ENCODE measurements at places on chromosomes 16 and 17.

GRCh38 chr16:85710732-85711131, 22.0 kb upstream of the GINS2 start:
- DNase-seq, result no peak

DNA sequence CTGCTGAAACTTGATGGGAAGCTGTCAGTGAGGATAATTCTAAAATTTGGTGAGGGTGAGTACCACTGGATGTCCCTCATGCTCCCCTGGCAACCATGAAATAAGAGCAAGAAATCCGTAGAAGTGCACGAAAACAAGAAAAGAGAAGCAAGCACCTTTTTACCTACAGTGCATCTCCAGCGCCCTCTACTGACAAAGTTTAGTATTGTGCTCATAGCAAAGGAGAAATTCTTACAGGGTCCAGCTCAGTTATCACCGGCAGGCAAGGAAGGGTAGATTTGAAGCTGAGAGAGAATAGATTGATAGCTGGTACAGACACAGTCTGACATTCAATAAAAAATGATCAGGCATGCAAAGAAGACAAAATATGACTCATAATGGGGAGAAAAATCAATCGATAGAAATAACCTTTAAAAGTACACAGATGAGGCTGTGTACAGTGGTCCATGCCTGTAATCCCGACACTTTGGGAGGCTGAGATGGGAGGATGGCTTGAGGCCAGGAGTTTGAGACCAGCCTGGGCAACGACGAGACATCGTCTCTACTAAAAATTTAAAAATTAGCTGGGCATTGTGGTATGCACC, 28.3 kb upstream of the TEX2 start:
- no peak for DNase-seq

DNA sequence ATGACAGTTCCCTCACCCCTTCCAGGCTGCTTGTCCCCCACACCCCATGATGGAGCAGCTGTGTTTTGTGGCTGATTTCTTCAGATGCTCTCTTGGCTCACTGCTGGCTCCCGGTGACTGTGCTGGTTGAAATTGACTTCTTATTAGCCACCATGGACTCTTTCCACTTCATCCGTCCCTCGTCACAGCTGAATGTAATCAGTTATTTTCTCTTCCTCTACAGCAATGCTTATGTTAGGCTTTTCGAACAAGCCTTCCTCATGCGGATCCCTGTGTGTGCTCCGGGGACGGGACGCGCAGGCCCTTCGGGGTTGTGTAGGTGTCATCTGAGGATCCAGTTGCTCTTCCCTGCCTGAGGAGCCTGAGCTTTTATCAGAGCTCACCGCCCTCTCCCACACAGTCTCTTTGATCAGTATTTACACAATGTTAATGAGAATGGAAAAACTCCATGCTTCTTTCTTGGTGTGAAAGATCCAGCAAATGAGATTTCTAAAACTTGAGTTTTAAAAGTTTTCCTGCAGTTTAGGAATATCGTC, 87.5 kb downstream of the RPTOR start:
- DNase-seq, result no peak

DNA sequence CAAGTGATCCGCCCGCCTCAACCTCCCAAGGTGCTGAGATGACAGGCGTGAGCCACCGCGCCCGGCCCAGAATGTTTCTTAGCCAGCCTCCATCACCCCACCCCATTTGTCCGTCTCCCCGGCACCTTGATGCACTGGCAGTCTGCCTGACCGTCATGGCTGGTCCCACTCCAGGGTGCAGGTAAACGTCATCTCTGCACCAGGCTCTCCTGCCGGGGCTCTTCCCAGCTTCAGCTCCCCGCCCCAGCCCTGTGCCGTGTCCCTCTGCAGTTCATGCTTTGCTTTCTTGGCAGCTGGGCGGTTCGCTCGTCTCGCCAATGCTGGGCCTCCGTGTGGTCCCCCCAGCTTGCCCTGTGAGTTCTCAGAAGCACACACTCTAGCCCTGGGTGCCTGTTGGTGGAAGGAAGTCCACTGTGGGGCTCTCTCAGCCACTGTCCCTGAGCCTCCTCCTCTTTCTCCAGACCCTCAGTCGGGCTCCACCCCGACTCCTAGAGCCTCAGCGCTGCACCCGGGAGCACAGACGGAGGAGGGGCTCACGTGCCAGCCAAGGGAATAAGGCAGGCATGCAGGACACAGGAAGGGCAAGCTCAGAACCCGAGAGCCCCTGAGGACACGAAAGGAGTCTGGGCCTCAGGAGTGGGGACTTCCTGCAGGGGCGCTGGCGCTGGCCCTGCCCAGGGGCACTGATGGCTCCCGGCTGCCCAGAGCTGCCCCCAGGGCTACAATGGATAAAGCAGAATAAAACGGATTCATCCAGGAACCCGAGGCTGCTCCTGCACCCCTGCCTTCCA, 12.0 kb downstream of the HS3ST6 start:
- no peak for DNase-seq

- DNase-seq, result peak; percentile 69
Observed at GRCh38 chr17:32486111-32486700, 587 bp upstream of the CDK5R1 start.

- no peak for DNase-seq
Observed at GRCh38 chr17:41415833-41416335, 8.5 kb downstream of the KRT37 start.

DNA sequence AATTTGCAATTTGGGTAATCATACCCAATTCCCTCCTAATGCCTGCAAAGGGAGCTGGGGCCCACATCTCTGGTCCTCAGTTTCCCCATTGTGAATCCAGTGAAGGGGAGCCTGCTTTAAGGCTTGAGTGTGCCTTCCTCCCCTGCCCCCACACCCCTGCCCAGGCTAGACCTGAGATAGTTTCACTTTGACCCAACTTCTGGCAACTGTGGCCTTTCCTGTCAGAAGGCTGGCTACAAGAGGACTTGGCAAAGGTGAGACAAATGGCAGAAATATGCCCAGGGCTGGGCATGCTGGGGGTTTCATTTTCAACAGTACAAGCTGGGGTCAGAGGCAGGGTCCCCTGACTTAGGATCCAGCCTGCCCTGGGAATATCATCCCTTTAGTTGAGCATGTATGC, 10.0 kb downstream of the SOCS1 start:
- peak; percentile 54 for DNase-seq

DNA sequence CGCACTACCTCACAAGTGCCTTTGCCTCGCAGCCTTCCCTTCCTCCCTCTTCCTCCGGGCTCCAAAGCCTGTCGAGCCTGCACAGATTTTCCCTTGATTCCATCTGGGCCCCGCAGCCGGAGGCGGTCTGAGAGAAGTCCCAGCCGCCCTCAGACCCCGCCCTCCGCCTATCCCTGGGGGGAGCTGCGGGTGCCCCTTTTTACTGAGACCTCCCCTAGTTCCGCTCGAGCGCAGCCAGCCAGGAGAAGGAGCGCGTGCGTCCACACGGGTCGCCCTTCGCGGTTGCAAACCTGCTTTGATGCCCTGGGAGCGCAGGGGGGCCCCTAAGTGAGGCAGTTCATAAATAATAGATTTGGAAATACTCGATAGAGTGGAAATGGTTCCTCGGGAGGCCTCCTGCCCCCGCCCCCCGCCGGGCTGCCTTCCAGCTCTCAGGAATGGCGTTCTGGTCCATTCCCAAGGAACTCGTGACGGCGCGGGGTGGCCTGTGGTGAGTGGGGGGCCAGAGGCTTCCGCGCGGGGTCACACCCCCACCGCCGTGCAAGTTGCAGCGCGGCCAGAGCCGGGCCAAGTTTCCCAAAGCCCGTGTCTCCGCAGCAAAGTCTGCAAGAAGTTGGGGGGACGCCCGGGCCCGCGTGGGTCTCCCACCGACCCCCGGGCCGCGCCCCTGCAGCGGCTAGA, 610 bp downstream of the C16orf74 start:
- no peak for DNase-seq

DNA sequence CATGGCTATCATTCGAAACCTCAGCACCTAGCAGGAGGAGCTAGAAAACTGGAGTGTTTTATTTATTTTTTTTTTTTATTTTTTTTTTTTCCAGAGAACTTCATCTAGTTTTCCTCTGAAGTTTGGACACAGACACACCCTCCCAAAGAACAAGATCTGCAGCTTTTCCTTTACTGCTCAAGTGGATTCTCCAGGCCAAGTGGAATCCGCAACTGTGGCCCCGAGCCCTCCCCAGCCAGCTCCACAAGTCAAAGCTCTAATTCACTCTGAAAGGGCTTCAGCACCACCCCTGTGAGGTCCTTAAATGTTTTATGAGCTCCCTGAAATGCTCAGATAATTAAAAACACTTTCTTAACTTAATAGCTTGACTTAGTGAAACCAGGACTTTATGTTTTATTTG, 332.1 kb upstream of the DYNLRB2 start:
- no peak for DNase-seq

DNA sequence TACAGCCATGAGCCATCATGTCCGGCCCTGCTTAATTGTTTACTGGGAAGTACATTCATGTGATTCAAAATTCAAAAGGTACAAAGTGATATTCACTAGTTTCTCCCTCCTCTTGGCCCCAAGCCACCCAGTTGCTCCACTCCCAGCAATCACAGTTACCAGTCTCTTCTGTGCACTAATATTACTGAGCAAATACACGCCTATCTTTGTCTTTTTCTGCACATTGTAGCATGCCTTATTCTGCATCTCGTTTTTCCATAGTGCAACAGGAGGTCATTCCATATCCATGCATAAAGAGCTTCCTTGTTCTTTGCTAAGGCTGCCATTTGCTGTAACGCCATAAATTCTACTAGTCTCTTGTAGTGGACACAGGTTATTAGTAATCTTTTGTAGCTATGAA, 2.2 kb upstream of the ALOX15 start:
- no peak for DNase-seq

DNA sequence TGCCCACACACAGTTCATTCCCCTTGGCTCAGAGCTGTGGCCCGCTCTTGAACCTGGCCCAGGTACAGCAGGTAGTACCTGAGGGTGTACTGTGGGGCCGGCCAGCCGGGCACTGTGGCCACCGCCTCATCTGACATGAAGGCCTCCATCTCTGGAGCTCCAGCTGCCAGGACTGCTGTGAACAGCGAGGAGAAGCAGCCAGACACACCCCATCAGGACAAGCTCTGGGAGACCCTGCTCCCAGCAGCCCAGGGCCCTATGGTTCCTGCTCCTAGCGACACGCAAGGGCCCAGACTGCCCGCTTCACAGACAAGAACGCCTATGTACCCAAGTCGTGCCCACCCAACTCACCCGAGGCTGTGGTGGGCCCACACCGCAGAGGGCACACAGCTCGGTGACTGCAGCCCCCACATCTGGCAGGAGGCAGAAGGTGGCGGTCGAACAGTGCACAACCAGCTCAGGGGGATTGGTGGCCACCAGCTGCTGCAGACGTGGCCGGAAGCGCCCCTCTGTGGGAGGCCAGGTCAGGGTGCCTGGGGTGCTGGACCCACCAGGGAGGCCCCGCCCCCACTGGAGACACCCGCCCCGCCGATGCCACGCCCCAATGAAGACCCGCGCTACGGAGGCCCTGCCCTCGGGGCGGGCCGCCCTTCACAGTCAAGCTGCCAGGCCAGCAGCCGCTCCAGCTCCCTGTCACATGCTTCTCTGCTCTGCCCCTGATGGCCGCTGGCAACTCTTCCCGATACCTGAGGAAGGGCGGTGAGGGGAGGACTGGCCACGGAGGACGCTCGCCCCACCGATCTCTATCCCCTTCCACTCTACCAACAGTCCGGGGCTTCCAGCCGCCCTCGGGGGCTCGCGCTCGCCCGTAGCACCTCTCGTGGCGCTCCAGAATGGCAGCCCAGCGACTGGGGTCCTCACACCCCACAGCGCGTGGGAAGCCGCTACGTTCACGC, 1.1 kb upstream of the STUB1 start:
- DNase-seq, result peak; percentile 66

- DNase-seq, result no peak
Observed at GRCh38 chr16:20519231-20519630, 56.9 kb downstream of the ACSM2B start.

- DNase-seq, result no peak
Observed at GRCh38 chr16:65876624-65877023, 489.9 kb upstream of the CDH5 start.

DNA sequence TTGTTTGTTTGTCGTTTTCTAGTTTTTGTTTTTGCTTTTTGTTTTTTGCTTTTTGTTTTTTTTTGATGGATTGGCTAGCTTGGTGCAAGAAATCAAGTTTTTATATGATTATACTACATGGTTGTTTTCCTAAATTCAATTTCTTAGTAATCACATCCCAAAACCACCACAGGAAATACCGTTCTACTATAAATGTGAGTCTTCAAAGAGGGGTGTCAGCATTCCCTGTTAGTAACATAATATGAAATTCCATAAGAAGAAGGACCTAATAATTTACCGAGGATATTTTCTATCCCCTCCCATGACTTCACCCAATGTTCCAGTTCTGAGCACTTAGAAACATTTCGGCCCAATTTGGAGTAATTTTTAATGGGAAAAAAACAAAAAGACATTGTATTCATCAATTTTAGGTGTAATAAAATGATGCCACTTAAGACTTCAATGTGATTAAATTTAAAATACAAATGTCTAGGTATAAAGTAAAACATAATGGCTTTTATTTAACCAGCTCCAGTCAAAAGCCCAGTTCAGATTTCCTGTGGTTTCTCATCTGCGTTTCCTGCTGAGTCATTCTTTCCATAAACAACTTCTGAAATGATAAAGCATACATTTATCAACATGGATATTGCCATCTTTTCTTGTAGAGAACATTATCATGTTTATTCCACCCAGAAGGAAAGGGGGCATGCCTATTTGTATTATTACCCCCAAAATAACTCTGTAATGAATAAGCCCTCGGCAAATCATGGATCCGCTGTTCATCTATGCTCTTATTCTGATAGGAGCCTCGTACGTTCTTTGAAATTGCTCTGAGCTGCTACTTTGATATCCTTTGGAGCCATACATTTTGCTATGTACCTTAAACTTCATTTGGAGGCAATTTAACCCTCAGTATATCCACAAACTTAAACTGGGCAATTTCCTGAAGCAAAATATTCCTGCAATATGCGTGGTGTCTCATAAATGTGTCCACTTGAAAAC, 28.1 kb downstream of the HSBP1 start:
- no peak for DNase-seq

DNA sequence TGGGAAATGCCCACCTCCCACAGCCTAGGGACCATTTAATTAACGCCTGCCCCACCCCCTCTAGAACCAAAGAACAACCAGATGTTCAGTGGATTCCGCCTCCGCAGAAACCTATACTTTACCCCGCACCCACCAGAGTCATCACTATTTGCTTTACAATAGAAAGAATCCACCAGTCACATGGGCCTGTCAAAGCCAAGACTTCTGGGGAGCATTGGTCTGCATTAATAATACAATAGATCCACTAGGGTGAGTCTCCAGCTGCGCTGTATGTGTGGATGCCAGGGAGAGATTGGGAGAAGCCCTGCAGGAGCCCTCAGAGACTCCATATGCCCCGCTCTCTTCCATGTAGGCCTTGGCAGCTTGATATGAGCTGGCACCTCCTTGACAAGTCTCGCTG, 31.3 kb downstream of the CLEC19A start:
- no peak for DNase-seq

Data from activated CD4-positive, alpha-beta T cell treated with anti-CD3 and anti-CD28 coated beads, Interleukin-2, amount 50 U/mL, for 48 hours (primary cell).